Astrocyte of the spinal cord (primary cell): ENCODE measurements at places on chromosomes 6 and 20.

GRCh38 chr6:33714385-33715040, 3.0 kb upstream of the UQCC2 start:
- no peak for DNase-seq

DNA sequence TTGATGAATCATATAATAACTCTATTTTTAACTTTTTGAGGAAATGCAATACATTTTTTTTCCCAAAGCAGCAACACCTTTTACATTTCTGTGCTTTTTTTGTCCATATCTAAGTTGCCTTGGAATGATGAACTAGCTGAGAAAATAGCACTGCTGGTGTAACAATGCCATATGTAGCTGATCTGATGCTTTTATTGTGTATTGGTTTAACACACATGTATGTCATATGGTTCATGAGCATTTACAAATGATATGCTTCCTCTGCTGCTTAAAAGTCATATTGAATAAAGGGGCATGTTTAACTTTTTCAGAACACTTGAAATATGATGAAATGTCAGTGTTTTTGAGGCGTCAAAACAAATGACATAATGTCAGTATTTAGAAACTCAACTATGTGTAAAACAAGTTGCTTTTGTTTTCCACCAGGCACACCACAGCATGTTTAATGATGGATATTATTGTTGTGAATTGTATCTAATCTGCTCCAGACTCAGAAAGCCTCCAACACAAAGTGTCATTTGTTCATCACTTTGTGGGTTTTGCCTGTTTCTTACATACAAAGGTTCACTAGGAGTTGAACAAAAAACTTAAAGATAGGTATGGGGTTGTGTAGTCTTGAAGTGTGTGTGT, 775.8 kb upstream of the FLRT3 start:
- no peak for DNase-seq

DNA sequence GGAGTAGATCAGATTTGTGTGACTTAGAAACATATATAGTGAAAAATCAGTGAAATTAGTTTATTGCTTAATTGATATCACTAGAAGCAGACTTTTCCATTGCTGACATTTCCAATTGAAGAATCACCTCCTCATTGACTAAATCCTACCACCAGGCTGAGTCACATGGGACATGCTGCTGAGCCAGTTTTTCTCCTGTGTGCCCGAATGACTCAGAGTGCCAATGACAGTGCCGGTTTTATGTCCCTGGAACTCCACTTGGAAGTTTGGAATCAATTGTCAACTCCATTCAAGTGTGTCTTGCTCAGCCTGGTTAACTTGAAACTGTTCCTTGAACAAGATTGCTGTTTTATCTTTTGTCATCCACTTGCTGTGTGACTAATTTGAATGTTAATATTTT, 316.1 kb upstream of the PRDM1 start:
- no peak for DNase-seq

DNA sequence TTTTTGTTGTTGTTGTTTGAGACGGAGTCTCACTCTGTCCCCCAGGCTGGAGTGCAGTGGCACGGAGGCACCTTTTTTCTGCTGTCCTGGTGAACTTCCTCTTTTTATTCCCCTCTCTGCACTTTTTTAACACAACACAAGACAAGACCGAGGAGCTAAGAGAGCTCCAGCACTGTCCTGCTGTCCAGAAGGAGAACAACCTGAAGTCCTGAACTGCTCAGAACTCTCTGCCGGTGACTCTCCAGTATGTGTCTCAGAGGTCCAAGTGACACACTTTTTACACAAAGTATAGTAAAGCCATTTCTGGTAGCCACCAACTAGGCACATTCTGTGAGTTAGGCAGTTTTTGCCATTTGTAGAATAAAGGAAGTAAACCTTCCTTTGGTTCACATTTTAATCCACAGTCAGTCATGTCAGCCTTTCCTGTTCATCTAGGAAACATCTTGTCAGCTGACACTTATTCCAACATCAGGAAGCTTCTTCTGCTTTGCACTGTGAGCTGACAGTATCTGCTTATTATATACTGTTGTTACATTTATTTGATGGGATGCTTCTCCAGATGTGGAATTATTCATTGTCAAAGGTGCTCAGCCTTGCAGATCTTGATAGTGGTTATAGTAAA, 28.1 kb upstream of the TXNDC5 start:
- DNase-seq, result no peak

GRCh38 chr20:346640-347316, at the start of gene NRSN2:
Gene NRSN2 (plus strand): TSS chr20:347111. CDS start chr20:349644, 2,533 bp downstream.
- peak; percentile 72 for DNase-seq

DNA sequence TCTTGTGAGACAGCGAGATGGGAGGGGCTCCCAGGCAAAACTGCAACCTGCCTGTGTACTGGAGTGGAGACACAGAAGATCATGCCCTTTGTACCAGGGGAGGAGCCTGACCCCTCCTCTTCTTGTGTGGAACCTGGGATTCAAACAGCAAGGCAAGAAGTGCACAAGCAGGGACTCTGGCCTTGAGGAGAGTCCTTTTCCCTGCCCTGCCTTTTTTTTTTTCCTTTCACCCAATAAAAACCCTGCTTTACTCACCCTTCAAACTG, 251.8 kb upstream of the OPRM1 start:
- no peak for DNase-seq

GRCh38 chr20:53925651-53926401, 144.6 kb downstream of the BCAS1 start:
- DNase-seq, result no peak

DNA sequence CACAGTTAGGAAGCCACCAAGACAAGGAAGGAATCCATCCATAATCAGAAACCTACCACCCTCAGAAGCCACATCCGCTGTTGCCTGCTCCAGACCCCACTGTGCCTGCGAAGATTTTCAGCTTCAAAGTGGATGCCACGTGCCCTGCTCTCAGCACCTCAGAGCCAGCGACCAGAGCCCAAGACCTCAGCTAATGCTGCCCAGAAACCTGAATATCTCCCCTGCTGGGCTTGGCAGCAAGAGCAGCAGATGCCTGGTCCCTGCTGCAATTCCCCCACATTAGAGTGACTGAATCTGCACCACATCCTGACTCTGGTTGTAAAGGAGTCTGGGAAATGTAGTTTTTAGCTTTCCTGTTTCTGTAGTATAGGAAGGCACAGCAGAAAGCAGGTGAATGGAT, 10.7 kb upstream of the ULBP3 start:
- DNase-seq, result peak; percentile 17

DNA sequence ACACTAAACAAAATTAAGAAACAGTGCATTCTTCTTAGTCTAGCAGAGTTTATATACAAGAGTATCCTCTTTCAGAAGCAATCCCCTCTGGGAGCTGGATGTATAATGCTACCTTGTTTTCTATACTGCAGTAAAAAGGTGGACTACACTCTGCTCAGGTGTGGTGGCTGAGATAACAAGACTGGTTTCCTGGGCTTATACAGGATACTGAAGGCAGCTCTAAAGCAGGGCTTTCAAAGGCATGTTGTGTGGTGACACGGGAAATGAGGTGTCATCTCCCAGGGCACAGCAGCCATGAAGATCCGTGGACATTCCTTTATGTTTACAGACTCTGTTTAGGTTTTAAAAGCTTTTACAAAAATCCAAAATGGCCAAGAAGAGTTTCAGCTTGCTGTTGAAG, 136.7 kb downstream of the MAP3K4 start:
- DNase-seq, result no peak

- no peak for DNase-seq
Measured at GRCh38 chr6:4762294-4762693, 13.9 kb upstream of the CDYL start.

GRCh38 chr6:121520337-121521163, 85.1 kb downstream of the GJA1 start:
- DNase-seq, result peak; percentile 93

GRCh38 chr6:49549691-49550491, 577 bp upstream of the C6orf141 start:
- DNase-seq, result no peak

DNA sequence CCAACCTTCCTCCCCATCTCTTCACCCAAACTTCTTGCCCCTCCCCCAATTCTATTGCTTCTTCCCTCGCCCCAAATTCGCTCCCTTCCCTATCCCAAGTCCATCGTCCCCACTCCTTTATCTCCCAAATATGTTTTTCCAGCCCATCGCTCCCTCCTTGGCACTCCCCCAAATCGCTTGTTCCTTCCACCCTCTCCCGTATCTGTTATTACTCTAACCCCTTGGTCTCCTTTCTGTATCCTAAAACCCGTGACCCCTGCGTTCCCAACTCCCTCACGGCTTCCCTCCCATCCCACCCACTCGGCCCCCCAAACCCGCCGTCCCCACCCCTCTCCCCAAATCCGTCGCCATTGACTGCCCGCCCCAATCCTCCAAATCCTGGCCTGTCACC, 584 bp downstream of the MTCH1 start:
- DNase-seq, result no peak

GRCh38 chr6:17156966-17157365, 55.1 kb downstream of the STMND1 start:
- DNase-seq, result no peak

DNA sequence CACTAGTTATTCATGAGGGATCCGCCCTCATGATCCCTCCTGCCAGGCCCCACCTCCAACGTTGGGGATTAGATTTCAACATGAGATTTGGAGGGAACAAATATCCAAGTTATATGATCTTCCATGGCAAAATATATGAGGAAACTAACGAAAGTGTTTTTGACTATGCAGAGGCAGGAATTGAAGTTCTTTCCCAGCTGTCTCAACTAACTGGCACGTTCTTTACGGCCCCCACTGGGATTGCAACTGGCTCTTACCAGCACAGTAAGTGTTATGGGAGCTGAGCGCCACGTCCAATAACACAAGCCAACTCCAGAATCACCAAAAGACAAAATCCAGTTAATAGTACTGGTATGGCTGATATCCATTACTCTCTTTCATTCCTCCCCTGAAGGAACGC, 66.6 kb downstream of the ECT2L start:
- no peak for DNase-seq

DNA sequence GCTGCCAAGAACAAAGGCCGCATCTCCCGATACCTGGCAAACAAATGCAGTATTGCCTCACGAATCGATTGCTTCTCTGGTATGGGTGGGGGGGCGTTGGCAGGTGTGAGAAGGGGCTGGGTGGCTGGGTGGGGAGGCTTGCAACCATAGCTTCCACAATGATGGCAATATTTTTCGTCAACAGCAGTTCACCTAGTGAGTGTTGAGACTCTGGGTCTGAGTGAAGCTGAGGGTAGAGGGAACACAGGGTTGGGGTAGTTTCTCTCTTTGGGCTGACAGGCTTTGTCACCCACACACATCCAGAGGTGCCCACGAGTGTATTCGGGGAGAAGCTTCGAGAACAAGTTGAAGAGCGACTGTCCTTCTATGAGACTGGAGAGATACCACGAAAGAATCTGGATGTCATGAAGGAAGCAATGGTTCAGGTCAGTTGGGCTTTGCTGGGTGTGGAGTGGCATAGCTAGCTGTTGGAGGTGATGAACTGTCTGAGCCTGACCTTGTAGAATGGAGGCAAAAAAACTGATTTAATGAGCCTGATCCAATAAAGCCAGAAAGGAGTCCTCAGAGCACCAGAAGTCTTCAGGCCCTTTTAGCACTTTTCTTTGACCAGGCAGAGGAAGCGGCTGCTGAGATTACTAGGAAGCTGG, 4.2 kb downstream of the NOP56 start:
- DNase-seq, result no peak

DNA sequence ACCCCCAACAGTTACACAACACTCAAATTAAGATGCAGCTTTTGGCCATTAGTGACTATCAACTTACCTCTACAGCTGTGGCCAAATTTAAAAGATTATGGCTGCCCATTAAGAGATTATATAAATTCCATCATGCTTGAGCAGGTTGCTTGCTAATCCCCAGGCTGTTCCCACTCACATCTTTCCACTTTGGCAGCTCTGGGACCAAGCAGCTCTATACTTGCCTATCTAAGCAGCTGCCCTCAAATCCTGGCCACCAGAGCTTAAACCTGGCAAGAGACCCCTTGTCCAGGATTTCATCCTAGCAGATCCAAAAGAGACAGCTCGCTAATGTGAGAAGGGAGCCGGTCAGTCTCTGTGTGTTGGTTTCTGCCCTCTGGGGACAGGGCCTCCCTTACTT, 127.9 kb downstream of the SLC23A2 start:
- DNase-seq, result no peak

GRCh38 chr6:2140438-2141128, 104.8 kb downstream of the GMDS start:
- DNase-seq, result no peak

GRCh38 chr6:129473546-129473945, 236.4 kb downstream of the ARHGAP18 start:
- DNase-seq, result no peak

DNA sequence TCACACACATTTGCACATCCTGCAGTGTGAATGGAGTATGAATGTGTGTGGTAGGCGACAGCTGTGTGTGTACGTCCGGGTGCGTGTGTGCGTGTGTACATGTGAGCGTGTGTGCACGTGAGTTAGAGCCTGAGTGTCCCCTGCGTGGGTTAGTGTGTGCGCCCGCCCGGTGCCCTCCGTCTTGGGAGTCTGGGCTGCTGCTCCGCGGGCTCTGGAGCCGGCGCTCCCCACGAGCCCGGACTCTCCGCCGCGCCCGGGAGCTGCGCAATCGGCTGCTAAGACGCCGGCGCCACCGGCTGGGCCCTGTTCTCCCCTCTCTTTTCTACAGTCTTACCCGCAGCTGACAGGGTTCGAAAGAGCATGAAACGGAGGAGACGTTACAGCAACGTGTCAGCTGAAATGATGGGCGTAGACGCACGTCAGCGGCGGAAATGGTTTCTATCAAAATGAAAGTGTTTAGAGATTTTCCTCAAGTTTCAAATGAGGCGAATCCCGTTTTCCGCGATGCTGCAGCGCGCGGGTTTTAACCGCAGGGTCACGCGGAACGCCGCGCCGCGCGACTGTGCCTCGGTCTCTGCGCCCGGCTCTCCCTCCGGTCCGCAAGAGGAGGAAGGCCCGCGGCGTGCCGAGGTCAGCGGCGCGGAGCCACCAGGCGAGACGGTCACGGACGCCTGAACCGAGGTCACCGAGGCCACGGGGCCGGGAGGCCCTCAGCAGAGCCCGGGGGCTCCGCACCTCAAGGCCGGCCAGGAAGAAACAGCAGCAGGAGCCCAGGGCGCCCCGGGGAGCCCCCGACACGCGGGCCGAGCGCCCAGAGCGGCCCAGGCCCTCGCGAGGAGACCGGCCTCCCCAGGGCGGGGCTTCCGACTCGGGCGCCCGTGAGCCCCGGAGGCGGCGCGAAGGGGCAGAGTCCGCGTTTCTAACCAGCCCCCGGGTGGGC, 95.3 kb upstream of the BHLHE23 start:
- peak; percentile 30 for DNase-seq

GRCh38 chr6:14489445-14489844, 371.9 kb downstream of the CD83 start:
- no peak for DNase-seq

- peak; percentile 16 for DNase-seq
Measured at GRCh38 chr6:91575032-91575431, 988.2 kb upstream of the MAP3K7 start.

GRCh38 chr6:138036111-138036510, 71.1 kb downstream of the PERP start:
- DNase-seq, result no peak

- no peak for DNase-seq
Measured at GRCh38 chr20:4791121-4791520, 69.4 kb downstream of the PRND start.

DNA sequence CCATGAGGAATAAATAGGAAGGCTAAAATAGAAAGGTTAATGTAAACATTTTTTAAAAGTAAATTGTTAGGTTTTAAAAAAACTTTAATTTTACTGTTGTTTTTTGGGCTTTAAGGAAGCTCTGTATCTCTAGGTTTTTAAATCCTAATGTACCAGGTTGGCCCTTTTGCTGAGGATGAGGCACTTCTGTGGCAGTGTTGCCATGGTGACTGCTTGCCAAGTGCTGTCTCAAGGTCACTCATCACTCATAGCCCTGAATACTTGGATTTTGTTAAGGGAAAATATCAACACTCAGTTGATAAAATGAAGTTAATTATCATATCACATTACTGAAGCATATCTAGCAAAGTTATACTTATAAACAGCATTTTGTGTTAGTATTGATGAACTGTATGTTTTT, 50.2 kb downstream of the NCOA3 start:
- no peak for DNase-seq
